ENCODE measurements at places on chromosomes 4 and X.

- DNase-seq, result no peak
Observed at GRCh38 chrX:97481228-97481627, 597.5 kb downstream of the RPA4 start.

GRCh38 chrX:9538544-9539045 lies 73.7 kb downstream of the TBL1X start:
- no peak for DNase-seq

GRCh38 chr4:35972814-35973213 lies 271.5 kb downstream of the ARAP2 start:
- DNase-seq, result no peak

- no peak for DNase-seq
Observed at GRCh38 chr4:120286813-120287212, 220.2 kb upstream of the MAD2L1 start.

DNA sequence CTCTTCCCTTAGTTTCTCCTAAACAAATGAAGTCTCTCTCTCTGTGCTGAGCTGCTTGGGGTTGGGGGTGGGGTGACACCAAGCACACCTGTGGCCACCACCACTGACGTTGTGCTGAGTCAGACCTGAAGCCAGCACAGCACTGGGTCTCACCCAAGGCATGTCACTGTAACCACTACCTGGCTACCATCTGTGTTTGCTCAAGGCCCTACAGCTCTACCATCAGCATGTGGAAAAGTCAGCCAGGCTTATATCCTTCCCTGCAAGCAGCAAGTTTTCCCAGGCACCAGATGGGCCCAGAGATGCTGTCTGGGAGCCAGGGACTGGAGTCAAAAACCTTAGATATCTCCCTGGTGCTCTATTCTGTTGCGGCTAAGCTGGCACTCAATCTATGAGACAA lies 6.9 kb downstream of the CXCL10 start:
- DNase-seq, result no peak

- no peak for DNase-seq
Observed at GRCh38 chr4:94038195-94038594, 169.5 kb upstream of the SMARCAD1 start.

- DNase-seq, result no peak
Observed at GRCh38 chr4:108035691-108036090, 46.0 kb downstream of the HADH start.

DNA sequence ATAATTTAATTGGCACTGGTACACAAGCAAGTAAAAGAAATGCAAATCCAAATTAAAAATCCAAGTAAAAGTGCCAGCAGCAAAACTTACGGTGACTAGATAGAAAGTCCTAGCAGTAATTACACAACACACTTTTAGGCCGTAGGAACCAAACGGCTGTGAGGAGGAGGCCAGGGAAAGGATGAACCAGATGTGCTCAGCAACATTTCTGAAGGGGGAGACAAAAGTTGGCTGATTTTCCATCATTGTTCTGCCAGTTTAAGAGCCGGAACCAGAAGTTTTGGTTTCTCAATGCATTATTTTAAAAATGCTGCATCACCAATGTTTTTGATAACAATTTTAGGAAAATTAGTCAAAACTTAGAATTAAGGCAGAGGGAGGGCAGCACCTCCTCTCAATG lies 68.7 kb upstream of the ENPP6 start:
- DNase-seq, result no peak

- DNase-seq, result no peak
Observed at GRCh38 chr4:186633844-186634243, 78.5 kb upstream of the MTNR1A start.

DNA sequence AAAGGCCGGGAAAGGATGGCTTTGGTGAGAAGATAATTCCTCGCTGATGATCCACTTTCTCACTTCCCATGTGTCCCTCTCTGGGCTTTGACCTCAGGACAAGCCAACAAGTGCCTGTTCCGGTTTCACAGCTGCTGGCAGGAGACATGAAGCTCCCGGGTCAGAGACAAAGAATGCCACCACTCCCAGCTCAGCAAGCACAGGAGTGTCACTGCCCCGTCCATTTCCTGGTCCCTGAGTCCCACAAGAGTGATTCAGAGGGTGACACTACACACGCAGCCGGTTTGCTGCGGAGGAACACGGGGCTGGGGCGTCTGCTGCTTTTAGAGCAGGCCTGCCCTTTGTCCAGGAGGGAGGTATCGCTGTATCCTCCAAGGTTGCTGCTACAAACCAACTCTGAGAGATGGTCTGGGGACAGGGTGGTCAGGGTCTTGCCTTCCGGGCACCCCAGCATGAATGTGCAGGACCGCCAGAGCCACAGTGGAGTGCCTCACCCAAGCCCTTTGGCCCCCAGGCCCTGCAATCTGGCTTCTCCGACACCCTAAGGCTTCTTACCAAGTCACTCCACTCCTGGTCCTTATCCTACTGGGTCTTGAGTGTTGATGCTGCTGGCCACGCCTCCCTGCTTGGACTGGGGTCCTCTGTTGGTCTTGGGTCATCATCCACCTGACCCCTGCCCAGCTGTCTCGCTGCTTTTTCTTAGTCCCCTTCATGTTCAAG lies 49.5 kb downstream of the CPZ start:
- no peak for DNase-seq

DNA sequence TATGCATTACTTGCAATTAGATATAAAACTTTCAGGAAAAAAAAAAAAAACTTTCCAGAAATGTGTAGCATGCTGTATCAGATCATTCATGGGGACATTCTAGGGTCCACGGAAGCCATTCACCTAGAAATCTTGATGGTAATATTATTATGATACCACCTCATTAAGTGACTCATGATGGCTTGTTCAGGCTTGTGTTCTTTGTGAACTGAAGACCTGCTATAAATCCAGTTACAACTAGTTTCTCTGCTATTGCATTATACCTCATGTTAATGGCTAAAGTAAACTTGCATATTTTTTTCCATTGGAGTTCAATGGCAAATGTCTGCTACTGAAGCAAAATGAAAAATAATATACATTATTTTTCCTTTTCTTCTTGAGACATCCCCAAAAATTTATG lies 35.3 kb upstream of the PTPN13 start:
- DNase-seq, result no peak

- no peak for DNase-seq
Observed at GRCh38 chr4:152310257-152310656, 225.6 kb downstream of the FBXW7 start.

- DNase-seq, result no peak
Observed at GRCh38 chr4:79334783-79335182, 8.9 kb upstream of the NAA11 start.

- no peak for DNase-seq
Observed at GRCh38 chr4:124435274-124435950, 277.1 kb downstream of the ANKRD50 start.

GRCh38 chr4:10020106-10020505 lies 1.2 kb downstream of the SLC2A9 start:
- no peak for DNase-seq

GRCh38 chr4:148454835-148455234 lies 12.6 kb upstream of the NR3C2 start:
- no peak for DNase-seq

- DNase-seq, result no peak
Observed at GRCh38 chr4:184453365-184454160, 20.8 kb downstream of the IRF2 start.

DNA sequence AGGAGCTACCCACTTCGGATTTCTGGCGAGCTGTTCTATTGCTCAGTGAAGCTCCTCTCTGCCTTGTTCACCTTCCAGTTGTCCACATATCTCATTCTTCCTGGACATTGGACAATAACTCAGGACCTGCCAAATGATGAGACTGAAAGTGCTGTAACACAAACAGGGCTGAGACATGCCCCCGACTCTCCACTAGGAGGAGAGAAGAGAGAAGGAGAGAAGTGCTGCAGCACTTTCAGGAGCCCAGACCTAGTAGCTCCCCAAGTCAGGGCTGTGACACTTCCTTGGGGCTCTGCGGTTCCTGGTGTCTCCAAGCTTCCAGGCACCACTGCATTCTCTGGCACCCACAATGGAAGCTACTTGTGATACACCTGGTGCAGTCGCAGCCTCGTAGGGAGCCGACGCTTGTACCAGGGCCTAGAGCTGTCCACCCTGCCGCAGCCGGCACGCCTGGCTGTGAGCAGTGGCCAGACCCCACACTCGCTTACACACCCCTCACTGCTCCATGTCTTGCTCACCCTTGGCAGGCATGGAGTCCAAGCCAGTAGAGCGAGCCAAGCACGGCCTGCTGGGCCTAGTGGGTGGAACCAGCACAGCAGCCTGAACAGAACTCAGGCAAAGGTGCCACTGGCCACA lies 234.9 kb downstream of the TECRL start:
- no peak for DNase-seq

- no peak for DNase-seq
Observed at GRCh38 chrX:17581641-17582040, 155.7 kb upstream of the SCML1 start.
